ENCODE measurements at places on chromosomes 6 and 20. TPM values are rescaled to one million over a fixed set of nuclear protein-coding genes. Genes with fewer than 3 reads are reported as not detected.

The TPMT gene
- 1.3 TPM for total RNA-seq

The EDEM2 gene
- total RNA-seq: 19.9 TPM

The ENTPD6 gene
- 43.5 TPM for total RNA-seq

The ADTRP gene
- total RNA-seq: 10.6 TPM

The ZNF335 gene
- 40.9 TPM for total RNA-seq

The SAMD10 gene
- total RNA-seq: 34.9 TPM

The TRIM38 gene
- total RNA-seq: 25.3 TPM
